Activated CD4-positive, alpha-beta T cell treated with anti-CD3 and anti-CD28 coated beads, Interleukin-2, amount 10 ng/mL, durations not matched to agents 7 days and 5 days (primary cell): ENCODE measurements at places on chromosomes 7 and 10. TPM values are rescaled to one million over a fixed set of nuclear protein-coding genes. Genes with fewer than 3 reads are reported as not detected.

Gene CHRM2
- total RNA-seq, result not detected

Gene DDC
- total RNA-seq, result not detected

Gene SH2D4B
- total RNA-seq, result 0.07 TPM

GRCh38 chr7:99827040-99827778 lies 604 bp upstream of the CYP3A43 start:
- H3K4me1 ChIP-seq, result no peaks in the 10 kb centered on the region
- no peak overlapping the region for H3K4me3 ChIP-seq
- no peak for DNase-seq
- H3K27ac ChIP-seq, result no peak overlapping the region
- no peaks in the 10 kb centered on the region for H3K36me3 ChIP-seq

DNA sequence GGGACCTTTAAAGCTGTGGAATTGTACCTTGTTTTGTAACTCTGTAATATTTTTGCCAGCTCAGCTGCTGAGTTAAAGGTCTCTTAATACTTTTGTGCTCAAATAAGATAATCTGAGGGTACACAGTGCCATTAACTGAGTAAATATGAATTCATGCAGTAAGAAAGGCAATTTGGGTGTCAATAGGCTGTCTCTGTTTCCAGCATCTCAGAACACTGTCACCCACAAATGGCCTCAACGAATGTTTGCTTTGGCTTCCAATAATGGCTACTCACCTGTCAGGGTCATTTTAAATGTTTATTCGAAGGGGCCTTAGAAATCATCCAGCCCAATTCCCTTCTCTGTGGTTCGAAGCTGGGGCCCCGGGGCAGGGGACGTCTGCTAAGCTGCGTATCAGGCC lies 225.4 kb downstream of the ZMYND11 start:
- H3K27me3 ChIP-seq, result no peaks in the 10 kb centered on the region
- H3K36me3 ChIP-seq, result no peaks in the 10 kb centered on the region
- no peaks in the 10 kb centered on the region for H3K4me1 ChIP-seq
- DNase-seq, result no peak
- H3K27ac ChIP-seq, result no peak overlapping the region
- no peak overlapping the region for H3K4me3 ChIP-seq

DNA sequence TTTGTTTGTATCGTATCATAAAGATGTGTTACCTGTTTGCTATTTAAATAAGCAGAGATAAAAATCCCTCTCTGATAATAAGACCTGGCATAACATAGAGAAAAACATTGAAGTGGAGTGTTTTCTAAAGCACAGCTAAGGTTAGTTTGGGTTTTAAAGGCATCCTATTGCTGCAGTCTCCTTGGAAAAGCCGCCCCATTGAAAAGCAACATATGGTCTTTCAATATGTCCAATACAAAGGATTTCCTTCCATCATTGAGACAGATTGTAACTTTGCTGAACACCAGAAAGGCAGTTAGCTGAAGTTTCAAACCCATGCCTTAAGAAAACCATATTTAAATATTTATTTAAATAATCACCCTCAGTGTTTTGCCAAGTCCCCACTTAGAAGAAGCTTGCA lies 898.5 kb upstream of the KCND2 start:
- DNase-seq, result no peak
- no peak overlapping the region for H3K27ac ChIP-seq

DNA sequence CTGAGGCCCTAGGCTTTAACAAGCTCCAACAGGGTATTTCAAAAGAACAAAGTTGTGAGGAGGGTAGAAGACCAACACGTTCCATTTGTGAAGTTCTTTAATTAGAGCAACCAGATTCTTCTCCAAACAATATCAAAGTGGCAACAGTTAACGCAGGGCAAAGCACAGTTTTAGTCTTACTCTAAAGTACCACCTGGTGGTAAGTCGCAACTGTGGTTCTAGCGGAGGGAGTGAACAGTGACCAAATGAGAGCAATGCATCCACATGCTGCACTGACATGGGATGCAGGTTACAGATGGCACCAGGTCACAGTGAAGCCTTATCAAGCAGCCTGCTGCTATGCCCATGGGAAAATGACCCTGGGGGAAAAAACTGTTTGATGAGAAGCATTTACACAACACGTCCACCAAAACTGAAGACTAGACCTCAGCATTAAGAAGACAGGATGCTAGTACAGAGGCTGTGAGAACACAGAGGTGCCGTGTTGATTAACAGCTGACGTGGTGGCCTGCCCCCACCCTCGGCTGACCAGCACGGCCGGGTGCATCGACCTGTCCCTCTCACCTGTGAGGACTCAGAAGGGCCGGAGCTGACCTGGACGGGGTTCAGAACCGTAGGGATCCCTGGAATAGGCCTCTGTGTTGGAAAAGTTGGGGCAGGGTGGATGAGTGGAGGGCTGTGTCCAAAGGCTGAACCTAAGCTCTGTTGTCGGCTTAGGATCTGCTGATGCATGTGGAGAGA lies 211.2 kb downstream of the GLI3 start:
- H3K27ac ChIP-seq, result no peak overlapping the region
- H3K4me1 ChIP-seq, result no peaks in the 10 kb centered on the region
- no peak for DNase-seq
- H3K36me3 ChIP-seq, result no peaks in the 10 kb centered on the region
- H3K27me3 ChIP-seq, result no peaks in the 10 kb centered on the region
